ENCODE measurements at places on chromosomes 4 and X.

DNA sequence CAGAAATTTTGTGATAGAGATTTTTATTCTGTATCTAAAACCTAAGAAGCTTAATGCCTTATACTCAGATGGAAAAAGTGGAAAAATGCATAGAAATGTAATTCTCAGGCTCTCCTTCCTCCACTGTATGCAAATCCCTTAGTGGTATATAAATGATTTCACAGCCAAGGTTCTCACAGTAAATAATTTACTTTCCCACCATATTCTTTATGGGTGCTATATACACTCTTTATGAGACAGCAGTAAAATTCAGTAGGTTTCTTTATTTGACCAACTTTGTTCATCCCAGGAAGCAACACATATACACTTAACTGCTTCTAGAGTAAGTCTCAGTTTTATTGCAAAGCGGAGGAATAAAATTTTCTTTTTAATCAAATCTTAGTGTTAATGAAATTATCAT, 1399.7 kb downstream of the PCDH7 start:
- DNase-seq: no peak

DNA sequence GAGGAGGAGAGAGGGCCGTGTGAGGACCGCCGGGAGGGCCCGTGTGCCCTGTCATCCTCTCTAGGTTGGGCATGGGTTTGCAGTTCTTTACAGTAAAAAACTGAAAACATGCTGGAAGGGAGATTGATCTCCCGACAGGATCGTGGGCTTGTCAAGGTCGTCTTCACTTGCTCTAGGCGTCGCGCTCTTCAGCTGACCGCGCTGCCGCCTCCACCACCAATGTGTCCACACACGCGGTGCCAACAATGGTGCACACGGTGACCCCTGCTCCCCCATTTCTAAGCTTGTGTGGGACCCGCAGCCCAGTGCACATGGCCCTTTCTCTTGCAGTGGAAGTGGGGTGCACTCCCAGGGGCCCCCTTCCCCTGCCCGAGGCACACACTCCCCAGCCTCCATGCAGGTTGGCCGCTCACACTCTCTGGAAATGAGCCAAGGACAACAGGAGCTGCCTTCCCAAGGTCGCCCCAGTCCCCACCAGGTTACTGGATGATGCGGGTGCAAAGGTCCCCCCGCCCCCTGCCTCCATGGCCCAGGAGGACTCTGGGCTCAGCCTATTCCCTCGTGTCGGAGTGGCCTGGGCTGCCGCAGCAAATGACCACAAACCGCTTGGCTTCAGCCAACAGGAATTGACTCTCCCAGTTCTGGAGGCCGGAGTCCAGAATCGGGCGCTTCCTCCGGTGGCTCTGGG, 1.7 kb upstream of the ZFP92 start:
- no peak for DNase-seq

DNA sequence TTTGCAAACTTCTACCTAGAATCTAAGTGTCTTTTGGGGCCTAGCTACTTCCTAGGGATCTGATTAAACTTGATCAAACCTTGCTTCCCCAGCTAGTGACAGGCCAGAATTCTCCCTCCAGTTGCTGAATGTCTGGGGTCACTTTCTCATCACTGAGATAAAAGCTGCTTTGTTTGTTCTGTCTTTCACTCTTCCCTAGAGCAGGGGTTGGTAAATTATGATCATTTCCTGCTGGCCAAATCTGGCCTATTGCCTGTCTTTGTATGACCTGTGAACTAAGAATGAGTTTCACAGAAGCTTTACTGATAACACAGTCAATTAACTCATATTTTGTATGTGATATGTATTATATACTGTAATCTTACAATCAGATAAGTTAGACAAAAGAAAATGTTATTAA, 157.8 kb upstream of the AADAT start:
- DNase-seq: no peak

DNA sequence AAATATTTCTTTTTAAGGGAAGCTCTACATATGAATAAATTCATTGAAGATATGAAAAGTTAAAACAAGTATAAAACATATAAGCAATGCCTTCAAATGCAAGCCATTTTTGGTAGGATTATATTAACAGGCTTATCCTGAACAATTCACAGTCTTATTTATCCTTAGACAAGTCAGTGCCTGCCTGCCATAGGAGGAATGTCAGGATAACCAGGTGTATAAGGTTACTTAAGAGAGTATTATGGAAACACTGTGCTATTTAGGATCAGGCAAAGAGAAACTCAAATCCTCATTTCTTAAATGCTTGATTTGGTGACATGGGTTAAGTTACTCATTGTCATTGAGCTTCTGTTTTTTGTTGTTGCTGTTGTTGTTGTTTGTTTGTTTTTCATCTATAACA, 2029.9 kb upstream of the AGA start:
- DNase-seq: no peak

- peak; percentile 37 for DNase-seq
These were observed 80.6 kb downstream of the PBDC1 start for GRCh38 chrX:76253432-76253831.

GRCh38 chr4:83644677-83645659, 109.1 kb downstream of the GPAT3 start:
- DNase-seq: peak; percentile 71

DNA sequence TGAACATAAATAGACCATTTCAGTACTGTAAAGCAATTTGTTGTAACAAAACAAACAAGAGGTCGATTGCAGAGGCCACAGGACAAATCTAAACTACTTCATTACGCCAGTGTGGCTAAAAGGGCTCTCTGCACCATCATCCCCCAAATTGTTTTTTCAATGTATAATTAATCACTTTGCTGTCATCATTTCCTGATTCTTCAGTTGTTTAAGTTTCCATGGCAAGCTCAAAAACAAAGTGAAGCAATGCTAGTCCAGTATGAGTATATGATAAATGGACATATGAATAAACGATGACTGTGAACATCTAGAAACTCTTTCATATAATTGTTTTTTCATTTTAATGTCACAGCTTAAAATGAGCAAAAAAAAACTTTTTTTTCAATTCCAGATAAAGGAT, 235.4 kb upstream of the FGF13 start:
- no peak for DNase-seq

DNA sequence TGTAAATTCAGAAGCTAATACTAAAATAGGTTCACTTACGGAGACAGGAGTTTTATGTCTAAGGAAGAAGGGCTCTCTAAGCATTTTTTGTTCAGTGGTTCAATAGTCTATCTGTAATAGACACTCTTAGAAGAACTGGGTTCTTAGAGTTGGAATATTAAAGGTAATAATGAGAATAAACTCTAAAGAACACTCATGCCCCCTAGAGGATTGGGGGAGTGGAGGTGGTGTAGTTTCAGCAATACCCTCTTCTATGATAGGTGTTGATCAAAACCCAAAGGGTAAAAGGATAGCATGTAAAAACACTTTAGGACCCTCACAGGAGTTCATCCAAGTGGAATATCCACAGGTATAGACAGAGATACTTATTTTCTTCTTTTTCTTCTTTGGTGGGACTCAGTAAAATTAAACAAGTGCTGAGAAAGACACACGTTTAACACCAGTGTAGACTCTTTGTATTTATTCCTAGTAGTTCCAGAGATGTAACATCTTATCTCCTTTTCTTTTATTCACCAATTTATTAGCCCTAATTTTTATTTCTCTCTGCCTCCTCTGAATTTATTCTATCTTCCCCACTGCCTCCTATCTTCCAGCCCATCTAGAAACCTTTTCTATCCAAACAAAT, 25.7 kb upstream of the MND1 start:
- DNase-seq: peak; percentile 68

GRCh38 chr4:7697343-7697742, 242.3 kb downstream of the AFAP1 start:
- DNase-seq: no peak

GRCh38 chr4:52659722-52660261, 691 bp upstream of the USP46 start:
- DNase-seq: peak; percentile 39

DNA sequence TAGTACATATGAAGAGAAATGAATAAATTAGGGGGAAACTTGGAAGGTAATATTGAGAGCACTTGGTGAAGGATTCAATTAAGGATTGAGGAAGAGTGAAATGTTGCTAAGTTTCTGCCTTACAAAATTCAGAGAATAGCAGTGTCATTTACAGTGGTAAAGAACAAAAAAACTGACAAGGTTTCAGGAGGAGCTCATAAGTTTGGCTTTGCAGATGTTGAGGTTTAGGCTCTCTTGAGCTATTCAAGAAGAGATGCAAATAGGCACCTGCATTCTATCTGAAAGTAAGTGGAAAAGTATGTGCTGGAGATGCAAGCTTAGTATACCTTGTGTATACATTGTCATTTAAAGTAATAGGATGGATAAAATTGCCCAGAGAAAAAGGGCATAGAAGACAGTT, 22.3 kb upstream of the EMCN start:
- no peak for DNase-seq

DNA sequence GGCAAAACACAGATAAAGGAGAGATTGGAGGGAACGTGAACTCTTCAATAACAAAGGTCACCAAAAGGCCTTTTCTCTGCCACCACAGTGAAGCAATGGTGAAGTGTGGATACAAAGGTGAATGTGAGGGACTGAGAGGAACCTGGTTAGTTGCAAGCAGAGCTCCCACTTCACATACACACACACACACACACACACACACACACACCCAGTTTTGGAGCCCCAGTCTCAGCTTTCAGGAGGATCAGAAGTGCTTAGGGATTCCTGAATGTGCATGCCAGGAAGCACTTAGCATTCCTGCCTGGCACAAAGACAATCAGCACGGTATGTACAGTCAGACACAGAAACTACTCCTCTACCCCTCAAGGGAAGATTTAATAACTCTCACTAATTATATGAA, 71.5 kb downstream of the ARHGEF9 start:
- DNase-seq: no peak

- DNase-seq: no peak
These were observed 33.7 kb upstream of the LIMCH1 start for GRCh38 chr4:41504167-41504818.

DNA sequence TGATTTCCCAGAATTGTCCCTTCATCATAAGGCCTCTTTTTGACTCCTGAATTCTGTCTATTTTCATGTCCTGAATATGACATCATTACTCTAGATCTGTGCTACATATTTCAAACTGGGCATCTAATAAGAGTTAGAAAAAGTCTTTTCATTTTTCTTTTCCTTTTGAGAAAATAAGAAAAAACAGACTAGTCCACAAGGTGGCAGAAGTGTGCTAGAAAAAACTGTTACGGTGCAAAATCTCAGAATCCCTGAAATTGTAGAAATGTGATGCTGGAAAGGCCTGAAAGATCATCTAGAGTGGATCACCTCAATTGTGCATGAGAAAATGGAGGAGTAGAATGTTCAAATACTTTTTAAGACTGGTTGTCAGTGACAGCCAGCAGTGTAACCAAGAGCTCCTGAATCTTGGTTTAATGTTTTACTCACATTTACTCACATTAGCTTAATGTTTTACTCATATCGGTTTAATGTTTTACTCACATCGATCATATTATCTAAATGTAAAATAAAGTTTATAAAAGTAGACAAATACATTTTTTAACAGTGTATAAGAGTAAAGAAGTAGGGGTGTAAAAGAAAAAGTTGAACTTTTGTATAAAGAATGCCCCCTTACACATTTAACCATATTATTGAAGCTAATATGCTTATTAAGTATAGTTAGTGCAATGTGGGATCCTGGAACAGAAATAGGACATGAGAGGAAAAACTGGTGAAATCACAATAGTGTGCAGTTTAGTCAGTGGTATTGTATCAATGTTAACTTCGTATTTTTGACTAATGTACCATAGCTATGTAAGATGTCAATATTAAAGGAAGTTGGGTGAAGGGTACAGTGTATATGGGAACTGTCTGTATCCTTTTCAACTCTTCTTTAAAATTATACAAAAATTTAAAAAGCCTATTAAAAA, 15.2 kb downstream of the ASB11 start:
- peak; percentile 27 for DNase-seq

GRCh38 chrX:109728173-109728535, 4.9 kb downstream of the ACSL4 start:
- no peak for DNase-seq

- no peak for DNase-seq
These were observed 126.3 kb downstream of the PPARGC1A start for GRCh38 chr4:23763559-23763958.

DNA sequence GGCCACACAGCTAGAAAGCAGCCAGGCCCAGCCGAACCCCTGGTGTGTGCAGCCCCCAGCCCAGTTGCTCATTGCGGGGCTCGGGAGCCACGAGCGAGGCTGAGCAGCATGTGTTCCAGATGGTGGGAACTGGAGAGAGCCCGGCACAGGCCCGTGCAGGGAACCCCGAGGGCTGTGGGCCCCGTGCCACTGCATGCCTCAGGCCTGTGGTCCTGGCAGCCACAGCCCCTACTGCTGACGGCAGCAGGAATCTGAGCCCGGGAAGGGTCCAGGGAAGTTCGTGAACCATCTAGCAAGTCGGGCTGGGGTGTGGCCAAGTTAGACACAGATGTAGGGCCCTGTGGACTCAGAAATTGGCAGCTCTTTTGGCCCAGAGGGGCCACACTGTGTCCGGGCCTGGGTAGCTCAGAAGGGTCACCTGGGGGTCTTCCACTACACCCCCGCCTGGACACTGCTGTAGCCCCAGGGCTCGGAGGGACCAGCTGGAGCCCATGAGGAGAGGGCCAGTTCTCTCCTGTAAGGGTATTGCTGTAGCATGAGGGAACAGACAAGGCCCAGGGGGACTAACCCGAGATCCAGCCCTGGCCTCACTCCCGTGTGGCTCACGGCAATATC, 12.1 kb downstream of the HTRA3 start:
- DNase-seq: no peak

DNA sequence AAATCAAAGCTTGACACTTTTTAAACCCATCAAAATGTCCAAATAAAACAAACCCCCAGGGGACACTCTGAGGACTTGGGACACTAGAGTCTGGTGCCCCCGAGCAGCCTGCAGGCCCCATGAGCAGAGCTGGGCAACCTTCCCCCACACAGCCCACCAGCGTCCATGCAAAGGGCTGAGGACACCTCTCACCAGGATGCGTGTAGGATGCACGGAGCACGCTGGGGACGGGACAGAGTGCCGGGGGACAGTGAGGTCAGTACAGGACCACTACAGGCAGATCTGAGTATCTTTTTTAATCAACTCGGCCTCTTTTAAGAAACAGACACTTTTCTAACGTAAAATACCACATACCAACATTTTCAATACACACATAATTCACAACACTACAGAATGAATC, 6.9 kb downstream of the GAK start:
- no peak for DNase-seq

DNA sequence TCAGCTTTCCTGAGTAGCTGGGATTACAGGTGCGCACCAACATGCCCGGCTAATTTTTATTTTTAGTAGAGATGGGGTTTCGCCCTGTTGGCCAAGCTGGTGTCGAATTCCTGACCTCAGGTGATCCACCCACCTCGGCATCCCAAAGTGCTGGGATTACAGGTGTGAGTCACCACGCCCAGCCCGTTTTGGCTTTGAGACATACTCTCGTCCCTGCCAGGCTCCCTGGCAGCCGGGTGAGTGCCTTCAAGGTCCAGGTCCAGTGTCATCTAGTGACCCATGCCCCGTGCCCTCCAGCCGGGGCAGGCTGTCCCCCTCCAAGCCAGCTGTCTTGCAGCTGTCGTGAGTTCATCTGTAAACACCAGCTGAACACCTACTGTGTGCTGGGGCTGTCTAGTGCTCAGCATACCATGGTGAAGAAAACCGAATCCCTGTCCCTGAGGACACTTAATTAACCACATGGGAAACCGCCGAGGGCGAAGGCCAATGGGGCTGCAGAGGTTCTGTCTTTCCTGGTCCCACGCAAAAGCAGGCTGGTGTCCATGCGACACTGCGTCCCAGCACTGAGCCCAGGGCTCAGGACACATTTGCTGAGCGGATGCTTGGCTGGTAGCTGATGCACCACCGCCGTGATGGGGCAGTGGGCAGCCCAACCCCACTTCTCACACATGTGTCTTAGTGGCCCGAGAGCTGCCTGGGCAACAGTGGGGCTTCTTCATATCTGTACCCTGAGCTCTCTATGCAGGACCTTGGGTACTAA, 21.9 kb downstream of the NSG1 start:
- no peak for DNase-seq
